ENCODE measurements at places on chromosomes 5 and 9.

- no peak for DNase-seq
These were observed 100.5 kb upstream of the DAB2 start for GRCh38 chr5:39525271-39525670.

GRCh38 chr9:6716766-6717165 lies 41.0 kb upstream of the KDM4C start:
- DNase-seq = no peak

- DNase-seq = no peak
These were observed 149.2 kb upstream of the DAP start for GRCh38 chr5:10910261-10910660.

DNA sequence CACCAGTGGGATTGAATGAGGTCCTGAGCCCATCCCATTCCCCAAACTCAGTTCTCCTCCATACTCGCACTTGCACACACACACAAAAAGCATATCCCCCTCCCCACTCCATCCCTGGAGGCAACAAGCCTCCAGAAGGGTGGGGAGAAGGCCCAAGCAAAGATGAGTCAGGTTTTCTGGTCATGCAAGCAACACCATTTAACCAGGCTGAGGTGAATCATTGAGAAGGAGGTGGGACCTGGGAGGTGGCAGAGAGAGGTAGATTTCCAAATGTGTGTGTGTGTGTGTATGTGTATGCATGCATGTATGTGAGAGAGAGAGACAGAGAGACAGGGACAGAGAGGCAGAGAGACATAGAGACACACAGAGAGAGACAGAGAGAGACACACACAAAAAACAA lies 185.2 kb upstream of the TRIM32 start:
- DNase-seq = no peak

- no peak for DNase-seq
These were observed 25.2 kb downstream of the GIN1 start for GRCh38 chr5:103094737-103095136.

- DNase-seq = no peak
These were observed 559.5 kb upstream of the SGCD start for GRCh38 chr5:155767470-155767869.

DNA sequence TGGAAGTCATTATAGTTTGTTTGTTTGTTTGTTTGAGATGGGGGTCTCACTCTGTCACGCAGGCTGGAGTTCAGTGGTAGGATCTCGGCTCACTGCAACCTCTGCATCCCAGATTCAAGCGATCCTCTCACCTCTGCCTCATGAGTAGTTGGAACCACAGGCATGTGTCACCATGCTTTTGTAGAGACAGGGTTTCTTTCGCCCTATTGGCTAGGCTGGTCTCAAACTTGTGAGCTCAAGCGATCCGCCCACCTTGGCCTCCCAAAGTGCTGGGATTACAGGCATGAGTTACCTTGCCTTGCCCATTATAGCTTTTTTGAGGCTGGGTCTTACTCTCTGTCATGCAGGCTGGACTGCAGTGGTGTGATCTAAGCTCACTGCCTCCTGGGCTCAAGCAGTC lies 28.8 kb downstream of the NSD1 start:
- DNase-seq = no peak

DNA sequence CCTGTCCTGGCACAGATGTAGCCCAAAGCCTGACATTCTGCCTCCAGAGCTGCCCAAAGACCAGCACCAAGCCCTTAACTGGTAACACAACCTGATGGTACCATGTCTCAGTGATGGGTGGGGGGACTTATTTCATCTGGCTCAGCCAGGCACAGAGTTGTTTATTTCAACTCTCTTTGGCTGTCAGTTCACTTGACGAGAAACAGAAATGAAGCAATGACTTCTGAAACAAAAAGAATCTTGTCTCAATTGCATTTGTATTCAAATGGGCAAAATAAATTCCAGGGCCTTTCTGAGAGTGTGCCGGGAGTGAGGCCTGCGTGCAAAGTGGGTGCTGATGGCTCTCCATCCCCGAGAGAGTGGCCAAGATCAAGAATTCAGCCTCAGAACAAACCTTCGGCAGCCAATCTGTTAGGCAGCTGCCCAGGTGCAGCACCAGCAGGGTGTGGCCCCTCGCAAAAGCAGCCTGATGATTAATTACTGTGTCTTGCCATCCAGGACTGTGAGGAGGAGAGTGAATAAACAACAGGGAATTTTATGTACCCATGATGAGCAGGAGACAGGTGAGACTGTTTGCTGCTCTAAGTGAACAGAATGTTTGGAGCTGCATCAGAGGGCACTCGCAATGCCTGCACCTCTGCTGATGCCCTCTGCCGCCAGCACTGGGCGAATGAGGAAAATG lies 238.0 kb downstream of the HSPA4 start:
- DNase-seq = no peak

DNA sequence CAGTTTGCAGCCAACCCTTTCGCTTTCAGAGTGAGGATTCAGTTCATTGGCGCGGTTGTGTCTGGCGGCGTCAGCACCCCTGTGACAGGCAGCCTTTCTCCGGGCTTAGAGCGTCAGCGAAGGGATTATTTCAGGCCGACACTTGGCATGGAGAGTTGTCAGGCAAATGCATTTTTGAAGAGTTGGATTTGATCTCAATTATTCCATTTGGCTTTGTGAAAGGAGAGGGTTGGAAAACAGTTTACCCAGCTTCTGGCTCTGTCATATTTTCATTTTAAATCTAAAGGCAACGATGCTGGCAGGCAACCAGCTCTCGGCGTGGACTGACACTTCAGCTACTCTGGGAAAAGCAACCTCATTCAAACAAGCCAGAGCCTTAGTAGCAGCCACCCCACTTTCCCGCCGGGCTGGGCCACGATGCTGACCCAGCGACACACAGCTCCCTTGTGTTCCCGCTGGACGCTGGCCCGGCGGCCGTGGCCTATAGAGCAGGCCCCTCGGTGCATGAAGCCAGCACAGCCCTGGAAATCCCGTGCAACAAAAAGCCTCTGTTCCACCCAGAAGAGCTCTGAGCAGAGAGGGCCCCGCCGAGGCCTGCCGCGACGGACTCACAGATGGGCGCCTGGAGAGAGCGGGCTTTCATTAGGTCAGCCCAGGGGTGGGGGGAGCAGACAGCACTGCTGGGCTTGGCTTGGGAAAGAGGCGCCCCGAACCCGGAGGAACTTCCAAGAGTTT lies 28.9 kb upstream of the LPCAT1 start:
- DNase-seq = no peak

- no peak for DNase-seq
These were observed 17.7 kb upstream of the UBAC1 start for GRCh38 chr9:135978642-135979546.

DNA sequence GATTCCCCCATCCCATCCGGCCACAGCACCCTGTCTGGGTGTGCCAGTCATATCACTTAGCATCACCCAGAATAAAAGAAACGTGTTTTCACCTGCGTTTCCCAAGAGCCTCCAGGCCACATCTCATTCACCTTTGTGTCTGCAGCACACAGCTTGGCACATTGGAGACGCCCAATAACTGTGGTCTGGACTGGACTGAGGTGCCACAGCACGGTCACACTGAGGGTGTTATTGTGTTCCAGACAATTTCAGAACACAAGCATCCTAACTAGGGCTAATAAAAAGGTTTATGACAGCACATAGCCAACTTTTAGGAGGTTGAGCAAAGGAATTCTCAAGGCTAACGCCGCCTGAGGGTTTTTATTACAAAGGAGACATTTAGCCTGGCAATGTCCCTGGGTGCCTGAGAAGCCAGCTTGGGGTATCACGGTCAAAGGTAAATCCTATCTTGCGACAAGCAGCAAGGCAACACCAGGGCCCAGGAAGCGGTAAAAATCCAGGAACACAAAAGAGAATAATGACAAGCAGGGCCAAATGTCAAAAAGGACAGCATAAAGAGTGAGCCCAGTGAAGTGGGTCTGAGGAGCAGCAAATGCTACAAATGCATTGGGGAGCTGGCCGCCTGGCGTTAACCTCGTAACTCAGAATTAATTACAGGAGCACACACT lies 3.4 kb downstream of the EPB41L4B start:
- no peak for DNase-seq

DNA sequence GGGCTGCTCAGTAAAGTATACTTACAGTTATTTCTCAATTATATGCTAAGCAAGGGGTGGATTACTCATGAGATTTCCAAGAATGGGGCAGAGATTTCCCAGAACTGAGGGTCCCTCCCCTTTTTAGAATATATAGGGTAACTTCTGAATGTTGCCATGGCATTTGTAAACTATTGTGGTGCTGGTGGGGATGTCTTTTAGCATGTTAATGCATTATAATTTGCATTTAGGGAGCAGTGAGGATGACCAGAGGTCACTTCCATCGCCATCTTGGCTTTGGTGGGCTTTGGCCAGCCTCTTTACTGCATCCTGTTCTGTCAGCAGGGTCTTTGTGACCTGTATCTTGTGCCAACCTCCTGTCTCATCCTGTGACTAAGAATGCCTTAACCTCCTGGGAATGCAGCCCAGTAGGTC lies 35.5 kb downstream of the TTC1 start:
- no peak for DNase-seq

- no peak for DNase-seq
These were observed 443.8 kb downstream of the ZSWIM6 start for GRCh38 chr5:61775901-61776300.

GRCh38 chr5:110969502-110969901 lies 102.0 kb upstream of the TSLP start:
- DNase-seq = no peak

- no peak for DNase-seq
These were observed 11.7 kb downstream of the ARPC5L start for GRCh38 chr9:124873664-124874063.

- no peak for DNase-seq
These were observed 419.7 kb downstream of the CHSY3 start for GRCh38 chr5:130323804-130324454.

GRCh38 chr9:112631313-112632070 lies 86.4 kb downstream of the INIP start:
- no peak for DNase-seq

- no peak for DNase-seq
These were observed at the start of gene PPP1R26 for GRCh38 chr9:135479469-135480052. PPP1R26 (plus strand) TSS chr9:135479782; CDS start chr9:135484511, 4,729 bp downstream.

DNA sequence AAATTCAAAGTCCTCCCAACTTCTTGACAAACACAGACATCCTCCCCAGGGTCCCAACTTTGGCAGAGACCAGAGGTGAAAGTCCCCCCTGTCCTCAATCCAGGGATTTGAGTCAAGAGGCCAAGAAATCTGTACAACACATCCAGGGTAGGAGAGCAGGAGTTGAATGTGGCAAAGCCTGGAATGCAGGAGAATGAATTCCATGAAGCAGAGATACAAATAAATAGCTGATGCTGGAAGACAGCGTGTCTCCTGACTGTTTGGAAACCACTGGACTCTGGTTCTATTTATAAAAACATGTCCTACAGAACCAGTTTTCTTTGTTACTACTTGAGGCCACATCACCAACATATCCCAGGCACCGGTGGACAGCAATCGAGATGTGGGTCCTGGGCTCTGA lies 43.7 kb upstream of the SLIT3 start:
- DNase-seq = no peak

DNA sequence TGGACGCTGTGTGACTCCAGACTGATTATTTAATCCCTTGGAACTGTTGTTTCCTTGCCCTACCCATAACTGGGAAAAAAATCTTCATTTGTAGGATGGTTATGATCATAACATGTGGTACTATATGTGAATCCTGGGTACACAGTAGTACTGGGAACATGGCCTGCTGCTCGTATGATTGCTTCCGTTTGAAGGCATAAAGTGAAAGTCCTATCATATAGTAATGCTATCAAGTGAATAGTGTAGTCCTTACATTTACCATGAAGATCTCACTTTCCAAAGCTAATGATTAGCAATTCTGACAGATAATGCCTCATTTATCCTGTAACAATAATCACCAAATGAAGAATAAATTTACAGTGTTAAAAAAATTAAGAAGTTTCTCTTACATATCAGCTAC lies 53.2 kb downstream of the MEF2C start:
- DNase-seq = no peak

- DNase-seq = no peak
These were observed 87.5 kb downstream of the ANXA2R start for GRCh38 chr5:42952578-42952974.

DNA sequence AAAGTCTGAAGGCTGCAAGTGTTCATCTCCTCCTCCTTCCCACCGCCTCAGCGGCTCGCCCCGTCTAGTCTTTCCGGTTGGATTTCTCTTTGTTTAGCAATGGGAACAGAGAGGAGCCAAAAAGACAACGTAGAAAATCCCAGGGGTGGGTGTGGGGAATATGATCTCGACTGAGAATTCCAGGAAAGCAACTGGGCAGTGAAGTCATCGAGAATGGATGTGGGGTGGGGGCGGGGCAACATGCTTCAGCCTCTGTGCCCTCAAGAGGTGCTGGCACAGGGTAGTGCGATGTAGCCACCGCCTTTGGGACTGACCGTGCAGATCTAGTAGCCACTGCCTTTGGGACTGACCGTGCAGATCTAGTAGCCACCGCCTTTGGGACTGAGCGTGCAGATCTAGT lies 12.9 kb downstream of the MSX2 start:
- DNase-seq = no peak

- no peak for DNase-seq
These were observed 69.9 kb upstream of the SPTLC1 start for GRCh38 chr9:92185096-92185495.

- DNase-seq = no peak
These were observed 379 bp upstream of the TICAM2 start for GRCh38 chr5:115602591-115603125.

GRCh38 chr9:110192531-110193261 lies 15.3 kb downstream of the C9orf152 start:
- no peak for DNase-seq

DNA sequence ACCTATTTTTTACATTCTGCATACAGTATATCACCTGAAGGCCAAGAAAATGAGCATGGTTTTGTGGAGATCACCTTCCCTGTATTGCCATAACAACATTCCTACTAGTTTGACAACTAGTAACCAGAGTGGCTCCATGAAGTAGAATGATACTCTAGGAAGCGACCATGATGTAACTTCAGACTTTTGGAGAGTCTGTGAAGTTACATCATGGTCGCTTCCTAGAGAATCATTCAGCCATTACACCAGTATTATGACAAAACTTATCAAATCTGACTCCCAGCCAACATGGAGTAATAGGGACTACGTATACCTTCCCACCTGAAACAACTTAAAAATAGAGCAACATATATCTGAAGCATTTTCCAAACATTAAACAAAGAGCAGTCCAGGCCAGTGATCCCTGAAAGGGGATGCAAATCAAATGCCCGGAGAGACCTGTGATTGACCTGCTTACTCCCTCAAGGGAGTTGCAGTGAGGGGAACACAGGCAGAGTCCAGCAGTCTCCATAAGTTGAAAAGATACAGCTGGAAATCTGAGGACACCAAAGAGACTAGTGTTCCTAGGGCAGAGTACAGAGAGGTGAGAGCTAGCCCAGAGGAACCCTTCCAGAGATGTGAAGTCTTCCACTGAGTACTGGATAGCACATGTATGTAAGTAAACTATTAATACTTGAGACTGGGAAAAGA lies 7.8 kb downstream of the ECM2 start:
- DNase-seq = no peak
